ENCODE measurements at places on chromosomes 5 and 9.

DNA sequence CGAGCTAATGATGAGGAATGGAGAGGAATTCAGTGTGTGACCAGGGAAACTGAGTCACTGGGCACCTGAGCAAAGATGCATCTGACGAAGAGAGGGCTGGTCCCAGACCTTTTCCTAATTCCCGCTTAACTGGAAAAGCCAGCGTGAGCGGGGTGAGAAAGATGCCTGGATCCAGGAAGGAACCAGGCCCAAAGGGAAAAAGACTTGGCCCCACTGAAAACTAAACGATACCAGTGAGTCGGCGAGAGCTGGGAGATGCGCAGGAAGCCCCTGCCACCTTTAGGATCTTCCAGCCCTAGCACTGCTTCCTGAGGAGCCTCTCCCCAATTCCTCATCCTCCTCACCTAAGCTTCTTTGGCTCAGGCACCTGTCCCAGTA lies 499 bp upstream of the FCHSD1 start:
- DNase-seq, result no peak

- no peak for DNase-seq
Measured at GRCh38 chr5:123855609-123856008, 343.6 kb downstream of the CSNK1G3 start.

GRCh38 chr5:170760113-170760512 lies 23.4 kb upstream of the GABRP start:
- DNase-seq, result no peak

- no peak for DNase-seq
Measured at GRCh38 chr5:172583931-172584511, 57.0 kb upstream of the NEURL1B start.

DNA sequence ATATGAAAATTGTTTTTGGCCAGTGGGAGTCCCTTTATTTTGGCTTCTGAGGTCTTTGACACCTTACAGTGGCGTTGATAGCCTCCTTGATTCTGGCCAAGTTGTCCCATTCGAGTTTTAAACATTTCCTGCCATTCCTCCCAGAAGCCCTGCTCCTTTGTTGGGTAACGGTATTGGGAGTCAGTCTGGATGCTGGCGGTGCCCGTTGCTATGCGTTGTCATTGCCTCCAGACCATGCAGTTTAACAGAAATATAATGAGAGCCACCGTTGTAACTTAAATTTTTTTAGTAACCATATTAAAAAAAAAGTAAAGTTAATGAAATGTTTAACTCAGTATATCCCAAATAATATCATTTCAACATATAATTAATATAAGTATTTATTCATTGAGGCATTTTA lies 35.0 kb downstream of the GALNT12 start:
- DNase-seq, result no peak

All from IMR-90 (cell line).